ENCODE measurements at places on chromosomes 12 and 14.

- no peak for DNase-seq
Measured at GRCh38 chr14:57933349-57933748, 67.5 kb upstream of the SLC35F4 start.

DNA sequence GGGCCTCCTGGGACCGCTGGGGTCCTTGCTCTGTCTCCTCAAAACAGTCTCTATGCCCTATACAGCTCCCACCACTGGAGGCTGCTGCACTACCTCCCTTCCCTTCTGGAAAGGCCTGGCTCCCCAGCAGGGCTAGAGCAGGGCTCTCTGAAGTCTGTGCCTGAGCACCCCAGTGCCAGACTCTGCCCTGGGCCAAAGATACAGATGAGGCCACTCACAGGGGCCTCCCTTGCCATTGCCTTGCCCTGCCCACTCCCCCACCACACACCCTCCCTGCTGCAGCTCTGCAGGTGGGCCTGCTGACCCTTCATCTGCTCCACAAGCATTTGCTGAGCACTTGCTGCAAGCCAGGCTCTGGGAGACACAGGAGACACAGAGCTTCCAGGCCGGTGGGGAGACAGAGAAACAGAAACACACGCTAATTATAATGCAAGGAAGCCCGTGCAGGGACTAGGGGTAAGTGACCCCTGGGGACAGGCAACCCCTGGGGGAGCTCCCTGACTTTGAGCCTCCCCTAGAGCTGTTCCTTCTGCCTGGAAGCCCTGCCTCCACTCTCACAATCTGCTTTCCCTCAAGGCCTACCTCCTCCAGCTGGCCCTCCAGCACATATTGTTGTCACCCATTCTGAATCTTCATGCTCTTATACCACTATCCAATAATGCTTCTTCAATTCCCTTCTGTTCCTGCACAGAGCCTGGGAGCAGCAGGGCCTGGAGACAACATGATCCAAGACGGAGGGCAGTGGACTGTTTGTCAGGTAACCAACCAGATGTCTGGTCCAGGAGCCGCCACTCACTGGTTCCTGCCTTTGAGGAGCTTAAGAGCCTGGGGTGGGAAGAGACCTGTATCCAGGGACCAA lies 32.6 kb upstream of the PNMA1 start:
- DNase-seq = no peak

DNA sequence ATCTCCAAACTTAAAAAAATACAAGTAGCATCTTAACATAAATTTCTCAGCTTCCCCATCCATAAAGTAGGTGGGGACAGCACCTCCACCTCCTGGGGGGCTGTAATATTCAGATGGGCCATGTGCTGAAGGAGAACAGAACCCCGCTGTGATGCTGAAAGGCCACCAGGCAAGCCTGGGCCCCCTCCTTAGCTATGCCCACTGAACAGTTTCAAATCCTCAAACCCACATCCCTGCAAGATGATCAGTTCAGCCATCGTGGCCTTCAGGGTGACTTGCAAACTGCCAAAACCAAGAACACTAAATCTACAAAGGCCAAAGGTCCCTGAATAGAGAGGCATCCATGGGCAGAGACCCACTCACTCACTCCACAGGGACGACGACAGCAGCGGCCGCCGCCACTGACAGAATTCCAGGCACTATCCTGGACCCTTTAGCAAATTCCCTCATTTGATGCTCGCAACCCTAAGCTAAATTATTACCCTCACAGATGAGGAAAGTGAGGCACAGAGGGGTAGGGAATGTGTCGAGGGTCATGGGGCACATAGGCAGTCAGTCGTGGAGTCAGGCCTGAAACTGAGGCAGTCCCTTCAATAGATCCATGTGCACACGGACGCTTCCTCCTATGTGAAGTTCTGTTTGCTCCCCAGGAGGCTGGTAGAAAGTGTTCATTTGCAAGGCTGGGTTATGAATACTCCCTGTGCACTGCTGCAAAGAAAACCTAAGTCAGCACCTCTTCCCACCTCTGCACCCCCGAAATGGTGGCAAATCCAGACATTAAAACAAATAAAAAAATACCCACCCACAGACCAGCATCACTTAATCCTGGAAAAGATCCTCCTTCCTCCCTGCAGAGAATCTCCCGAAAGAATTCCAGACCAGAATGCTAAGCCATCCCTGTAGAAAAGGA lies 5.9 kb downstream of the ITPK1 start:
- DNase-seq = no peak

DNA sequence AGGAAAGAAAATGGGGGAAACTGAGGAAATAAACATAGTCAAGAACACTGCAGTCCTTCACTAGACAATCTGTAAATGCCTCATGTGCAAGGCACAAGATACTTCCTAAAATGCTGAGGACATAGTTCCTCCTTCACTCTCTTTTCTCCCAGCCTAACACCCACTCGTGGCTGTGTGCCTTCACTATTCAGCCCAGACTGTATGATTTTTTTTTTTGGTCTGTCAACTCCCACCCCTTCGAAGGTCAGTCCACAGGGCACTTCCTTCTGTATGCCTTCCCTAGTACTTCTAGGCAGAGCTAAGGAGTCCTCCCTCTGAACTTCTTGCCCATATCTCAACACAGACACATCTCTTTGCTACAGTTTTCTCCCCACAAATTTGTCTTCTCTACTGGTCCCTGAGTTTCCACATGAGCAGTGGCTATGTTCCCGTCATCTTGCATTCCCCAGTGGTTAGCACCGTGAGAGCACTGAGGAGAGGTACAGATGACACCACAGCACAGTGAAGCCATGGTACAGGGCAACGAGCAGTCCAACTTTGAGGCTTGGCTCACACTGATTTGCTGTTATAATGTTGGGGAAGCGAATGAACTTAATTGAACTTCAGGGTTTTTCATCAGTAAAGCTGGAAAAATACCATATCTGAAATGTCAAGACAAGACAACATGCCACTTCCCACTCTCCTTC lies 24.1 kb upstream of the SYCP3 start:
- no peak for DNase-seq

DNA sequence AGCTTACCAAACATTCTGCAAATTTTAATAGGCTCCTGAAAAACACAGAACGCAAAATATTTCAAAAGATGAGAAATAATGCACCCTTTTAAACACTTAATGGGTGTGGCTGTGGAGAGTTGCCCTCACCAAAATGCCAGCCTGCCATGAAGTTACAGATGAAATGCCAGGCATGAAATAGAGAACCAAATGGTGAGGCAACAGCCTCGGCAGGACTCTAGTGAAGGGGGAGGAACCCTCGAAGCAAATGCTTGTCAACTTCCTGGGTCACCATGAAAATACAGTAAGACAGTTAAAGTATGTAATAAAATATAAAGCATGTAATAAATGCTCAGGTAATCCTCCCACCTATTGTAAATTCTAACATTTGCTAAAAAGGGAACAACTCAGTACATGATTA lies 24.1 kb downstream of the DUSP16 start:
- DNase-seq = no peak

DNA sequence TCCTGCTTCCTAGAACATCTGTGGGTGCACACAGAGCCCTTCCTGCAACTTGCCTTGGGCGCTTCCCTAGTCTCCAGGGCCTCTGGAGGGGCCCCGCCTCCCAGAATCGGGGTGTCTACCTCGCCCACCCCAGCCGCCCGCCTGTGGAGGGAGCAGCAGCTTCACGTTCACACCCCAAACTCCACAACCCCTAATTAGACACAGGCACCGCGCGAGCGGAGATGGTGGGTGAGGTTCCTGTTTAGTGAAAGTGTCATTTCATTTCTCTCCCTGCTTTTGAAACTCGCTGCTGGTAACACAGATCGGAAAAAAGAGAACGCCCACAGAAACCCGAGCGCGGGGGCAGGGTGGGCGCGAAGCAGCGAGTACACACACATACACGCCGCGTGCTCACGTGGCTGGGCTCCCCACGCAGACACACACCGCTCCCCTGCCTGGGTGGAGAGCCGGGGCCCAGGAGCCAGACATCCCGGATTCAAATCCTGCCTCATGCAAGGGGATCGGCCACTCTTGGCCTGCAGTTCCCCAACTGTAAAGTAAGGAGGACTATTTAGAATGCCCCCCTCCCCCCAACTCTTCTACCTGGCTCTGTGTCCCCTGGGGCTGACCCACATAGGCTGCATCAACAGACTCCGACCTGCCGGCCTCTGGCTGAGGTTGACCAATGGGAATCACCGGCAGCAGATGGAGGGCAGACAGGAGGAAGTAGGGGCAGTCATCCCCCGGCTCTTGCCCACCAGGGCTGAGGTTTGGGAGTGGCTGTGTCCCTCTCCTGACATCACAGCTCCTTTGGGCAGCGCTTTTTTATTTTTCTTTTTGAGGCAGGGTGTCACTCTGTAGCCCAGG lies 79.2 kb upstream of the NCOR2 start:
- DNase-seq = peak; percentile 37

GRCh38 chr12:2429032-2429431 lies 365.7 kb upstream of the FKBP4 start:
- DNase-seq = no peak

GRCh38 chr12:95397571-95397970 lies 76.4 kb upstream of the METAP2 start:
- DNase-seq = no peak

DNA sequence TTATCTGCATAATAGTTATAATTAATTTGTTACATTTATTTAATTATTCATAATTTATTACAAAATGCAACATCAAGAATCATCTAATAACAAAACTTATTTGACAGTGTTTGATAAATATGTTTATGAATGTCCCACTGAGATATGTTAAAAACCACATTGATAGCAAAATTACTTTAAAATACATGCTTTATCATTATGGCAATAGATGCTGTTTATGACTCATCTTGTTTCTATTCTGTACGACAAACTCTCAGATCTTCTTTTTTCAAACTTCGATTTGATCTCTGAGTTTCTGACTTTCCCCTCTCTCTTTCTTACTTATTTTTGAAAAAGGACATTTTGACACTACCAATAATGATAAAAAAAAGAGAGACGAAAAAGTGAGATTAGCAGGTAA lies 56.8 kb upstream of the LRRK2 start:
- no peak for DNase-seq

DNA sequence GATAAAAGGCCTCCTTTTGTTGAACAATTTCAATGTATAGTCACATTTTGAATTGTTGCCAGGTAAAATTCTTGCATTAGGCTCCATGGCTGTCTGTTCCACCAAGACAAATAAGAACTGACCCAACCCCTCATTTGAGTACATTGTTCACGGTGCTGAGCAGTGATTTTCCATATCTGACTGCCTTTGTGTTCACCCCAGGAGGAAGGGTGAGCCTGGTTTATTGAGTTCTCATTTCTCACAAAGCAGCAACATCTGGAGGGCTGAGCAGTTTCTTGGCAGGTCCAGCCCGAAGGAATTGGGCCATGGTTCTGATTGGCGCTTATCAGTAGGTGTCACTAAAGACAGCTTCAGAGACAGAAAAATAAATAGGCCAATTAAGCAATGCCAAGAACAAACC lies 149.1 kb downstream of the BMP4 start:
- DNase-seq = no peak

- no peak for DNase-seq
Measured at GRCh38 chr12:62407587-62407986, 59.0 kb upstream of the MON2 start.

GRCh38 chr12:114412825-114413749 lies 7.1 kb upstream of the TBX5 start:
- no peak for DNase-seq

- no peak for DNase-seq
Measured at GRCh38 chr12:52581066-52581465, 7.4 kb upstream of the KRT74 start.

GRCh38 chr12:7935590-7936581 lies at the start of gene SLC2A3:
SLC2A3 (minus strand) TSS chr12:7936187; CDS start chr12:7936034, 153 bp downstream.
- DNase-seq = peak; percentile 47

GRCh38 chr14:98847521-98848468 lies 424.2 kb downstream of the BCL11B start:
- DNase-seq = no peak

- DNase-seq = no peak
Measured at GRCh38 chr14:64801800-64802199, 77.9 kb downstream of the SPTB start.

- DNase-seq = no peak
Measured at GRCh38 chr12:52546126-52546525, 6.8 kb downstream of the KRT71 start.

DNA sequence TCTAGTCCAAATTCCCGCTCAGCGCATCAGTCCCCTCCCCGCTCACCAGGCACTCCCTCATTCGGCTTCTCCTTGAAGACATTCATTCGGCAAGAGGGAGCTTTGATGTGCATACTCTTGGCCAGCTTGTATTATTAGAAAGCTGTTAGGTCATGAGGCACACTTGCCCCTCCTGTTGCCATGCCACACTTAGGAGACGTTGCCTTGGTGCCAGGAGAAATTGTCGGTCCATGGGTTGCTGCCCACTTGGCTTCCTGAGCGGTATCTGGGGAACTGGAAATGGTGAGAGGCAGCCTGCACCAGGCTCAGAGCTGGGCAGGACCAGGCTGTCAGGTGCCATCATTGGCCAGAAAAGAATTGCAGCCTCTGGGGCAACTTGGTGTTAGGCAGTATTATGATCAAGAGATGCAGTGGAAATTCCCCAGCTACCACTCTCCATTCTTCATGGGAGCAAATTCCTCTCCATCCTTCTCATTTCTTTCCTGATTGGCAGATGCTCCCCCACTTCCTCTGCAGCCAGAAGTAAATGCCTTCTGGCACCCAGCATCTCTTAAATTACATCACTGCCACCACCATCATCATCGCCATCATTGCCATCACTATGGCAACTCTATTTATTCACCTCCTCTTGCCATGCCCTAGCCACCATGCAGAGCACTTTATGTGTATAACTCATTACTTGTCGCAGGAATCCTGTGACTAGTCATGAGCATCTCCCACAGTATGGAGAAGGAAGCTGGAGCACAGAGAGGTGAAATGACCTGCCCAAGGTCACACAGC lies 12.4 kb downstream of the CABP1 start:
- no peak for DNase-seq

- DNase-seq = no peak
Measured at GRCh38 chr14:22547313-22547947, 41.6 kb downstream of the DAD1 start.

- no peak for DNase-seq
Measured at GRCh38 chr12:20451761-20452160, 83.4 kb downstream of the PDE3A start.

- no peak for DNase-seq
Measured at GRCh38 chr12:112810235-112810917, 18.8 kb downstream of the RPH3A start.

GRCh38 chr12:76143343-76144244 lies 59.1 kb upstream of the NAP1L1 start:
- DNase-seq = no peak

- DNase-seq = no peak
Measured at GRCh38 chr12:22064968-22065367, 18.9 kb downstream of the CMAS start.
